ENCODE measurements at places on chromosomes 3 and 15. TPM values are rescaled to one million over a fixed set of nuclear protein-coding genes. Genes with fewer than 3 reads are reported as not detected.
A peak's percentile ranks its signal among the peaks of the same experiment; 100 is the strongest.

- peak; percentile 87 for DNase-seq
These were observed 55.2 kb downstream of the IQSEC1 start for GRCh38 chr3:13018043-13018451.

The MME gene
- 286 TPM for polyA plus RNA-seq

The CHRNA7 gene
- 0.80 TPM for polyA plus RNA-seq

The NLGN1 gene
- polyA plus RNA-seq, result 1.5 TPM

GRCh38 chr15:27414168-27414870, 443.3 kb downstream of the GABRG3 start:
- no peak for DNase-seq

The THSD4 gene
- polyA plus RNA-seq, result 79.1 TPM

- no peak for DNase-seq
These were observed 2.8 kb upstream of the CLDND1 start for GRCh38 chr3:98525494-98525893.

Measured in SK-N-SH (cell line).